Renal cortex interstitium (tissue), 15 donors: ENCODE measurements at places on chromosomes 3 and 15. TPM values are rescaled to one million over a fixed set of nuclear protein-coding genes. Genes with fewer than 3 reads are reported as not detected.
A peak's percentile ranks its signal among the peaks of the same experiment; 100 is the strongest.

- no peak for DNase-seq
Observed at GRCh38 chr3:111802163-111802625, 56.9 kb upstream of the PHLDB2 start.

GRCh38 chr3:9700536-9700935, 3.1 kb upstream of the CPNE9 start:
- DNase-seq = no peak

- no peak for DNase-seq
Observed at GRCh38 chr3:123789760-123790159, 94.4 kb downstream of the MYLK start.

- DNase-seq = peak; percentile 70
Observed at GRCh38 chr3:172040078-172040980, 951 bp downstream of the FNDC3B start.

The DGKG gene
- 0.26 TPM for polyA plus RNA-seq

The PPP1R14D gene
- polyA plus RNA-seq = 0.27 TPM
